ENCODE measurements at places on chromosomes 16 and 17. TPM values are rescaled to one million over a fixed set of nuclear protein-coding genes. Genes with fewer than 3 reads are reported as not detected.

PRSS53 gene
- total RNA-seq = 1.00 TPM

SLC35G6 gene
- not detected for total RNA-seq

TANC2 gene
- total RNA-seq = 37.0 TPM

FTO gene
- 22.9 TPM for total RNA-seq

PLCG2 gene
- total RNA-seq = 3.5 TPM

TNP2 gene
- total RNA-seq = not detected

ASPA gene
- not detected for total RNA-seq

TNFRSF17 gene
- not detected for total RNA-seq

RAMP2 gene
- 1.7 TPM for total RNA-seq

DNAAF1 gene
- total RNA-seq = 0.26 TPM

SHCBP1 gene
- 29.2 TPM for total RNA-seq

CDYL2 gene
- 0.33 TPM for total RNA-seq

ASB16 gene
- not detected for total RNA-seq

TMEM204 gene
- not detected for total RNA-seq

PRR35 gene
- 0.13 TPM for total RNA-seq

SKAP1 gene
- total RNA-seq = not detected
